ENCODE measurements at places on chromosomes 2 and 18. TPM values are rescaled to one million over a fixed set of nuclear protein-coding genes. Genes with fewer than 3 reads are reported as not detected.

NOSTRIN gene
- 2.2 TPM for total RNA-seq

ALPI gene
- not detected for total RNA-seq

YWHAQ gene
- total RNA-seq, result 835 TPM

CD8B2 gene
- total RNA-seq, result not detected

ASB18 gene
- total RNA-seq, result 0.03 TPM

TCF23 gene
- total RNA-seq, result not detected

SESTD1 gene
- 23.3 TPM for total RNA-seq

OSBPL1A gene
- total RNA-seq, result 14.8 TPM

SRD5A2 gene
- total RNA-seq, result not detected

POTEJ gene
- not detected for total RNA-seq

LYPD6 gene
- total RNA-seq, result 0.07 TPM

DES gene
- 0.29 TPM for total RNA-seq

FKBP1B gene
- 10.1 TPM for total RNA-seq

RTP5 gene
- total RNA-seq, result not detected

POTEF gene
- total RNA-seq, result not detected

NT5DC4 gene
- total RNA-seq, result not detected

TTC27 gene
- total RNA-seq, result 27.8 TPM

LONRF2 gene
- total RNA-seq, result 3.5 TPM

PLEKHH2 gene
- 2.3 TPM for total RNA-seq

TTN gene
- total RNA-seq, result under 0.01 TPM

ANKRD30B gene
- total RNA-seq, result not detected

KIF3C gene
- 49.3 TPM for total RNA-seq

SCG2 gene
- total RNA-seq, result 0.82 TPM

FBXO41 gene
- 4.4 TPM for total RNA-seq

NTSR2 gene
- total RNA-seq, result not detected

SERPINB2 gene
- 0.07 TPM for total RNA-seq

REG3G gene
- total RNA-seq, result not detected

SEPTIN10 gene
- total RNA-seq, result 45.1 TPM

NPC1 gene
- 103 TPM for total RNA-seq

ITGA6 gene
- 58.2 TPM for total RNA-seq

SPC25 gene
- 18.7 TPM for total RNA-seq

NT5C1B gene
- total RNA-seq, result not detected

KLF11 gene
- total RNA-seq, result 3.8 TPM

DLGAP1 gene
- total RNA-seq, result not detected

FAM228B gene
- 2.2 TPM for total RNA-seq

SPP2 gene
- not detected for total RNA-seq

PTPRN gene
- total RNA-seq, result 1.7 TPM

TRAK2 gene
- total RNA-seq, result 9.9 TPM

RAB27B gene
- total RNA-seq, result 9.0 TPM

SERPINB8 gene
- total RNA-seq, result 7.8 TPM

C2orf80 gene
- total RNA-seq, result not detected

SP9 gene
- total RNA-seq, result 2.2 TPM

GPAT2 gene
- not detected for total RNA-seq

PCARE gene
- total RNA-seq, result not detected

SLC11A1 gene
- total RNA-seq, result 0.20 TPM

SFT2D3 gene
- total RNA-seq, result 5.4 TPM

BUB1 gene
- total RNA-seq, result 46.7 TPM
